ENCODE measurements at places on chromosomes 3 and 15. TPM values are rescaled to one million over a fixed set of nuclear protein-coding genes. Genes with fewer than 3 reads are reported as not detected.

Gene FRMD5
- total RNA-seq = 3.9 TPM

Gene RABL3
- 19.1 TPM for total RNA-seq

Gene SATB1
- total RNA-seq = 0.09 TPM

Gene CNTN3
- not detected for total RNA-seq

Gene RPL14
- 740 TPM for total RNA-seq

Gene CTXN2
- total RNA-seq = 0.02 TPM

Gene C3orf85
- total RNA-seq = not detected

Gene SCG3
- 0.20 TPM for total RNA-seq

Gene DUOX1
- not detected for total RNA-seq
